ENCODE measurements at places on chromosomes 5 and 9.

GRCh38 chr5:62701036-62701435 is 122.4 kb downstream of the LRRC70 start:
- no peak for DNase-seq

DNA sequence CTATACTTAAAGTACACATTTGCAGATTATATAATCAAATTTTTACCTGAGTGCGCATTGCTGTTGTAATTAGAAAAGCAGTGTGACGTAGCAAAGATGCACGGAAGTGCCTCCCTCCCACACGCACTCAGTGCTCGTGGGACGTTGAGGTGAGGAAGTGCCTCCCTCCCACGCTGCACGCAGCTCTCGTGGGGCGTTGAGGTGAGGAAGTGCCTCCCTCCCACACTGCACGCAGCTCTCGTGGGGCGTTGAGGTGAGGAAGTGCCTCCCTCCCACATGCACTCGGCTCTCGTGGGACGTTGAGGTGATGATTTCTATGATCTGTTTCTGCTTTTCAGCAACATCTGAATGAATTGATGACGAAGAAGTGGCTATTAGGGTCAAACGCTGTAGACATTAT is 21.0 kb downstream of the EXOC3 start:
- DNase-seq, result peak; percentile 23

- DNase-seq, result no peak
Measured at GRCh38 chr9:76691517-76692313, 72.5 kb upstream of the PCA3 start.

DNA sequence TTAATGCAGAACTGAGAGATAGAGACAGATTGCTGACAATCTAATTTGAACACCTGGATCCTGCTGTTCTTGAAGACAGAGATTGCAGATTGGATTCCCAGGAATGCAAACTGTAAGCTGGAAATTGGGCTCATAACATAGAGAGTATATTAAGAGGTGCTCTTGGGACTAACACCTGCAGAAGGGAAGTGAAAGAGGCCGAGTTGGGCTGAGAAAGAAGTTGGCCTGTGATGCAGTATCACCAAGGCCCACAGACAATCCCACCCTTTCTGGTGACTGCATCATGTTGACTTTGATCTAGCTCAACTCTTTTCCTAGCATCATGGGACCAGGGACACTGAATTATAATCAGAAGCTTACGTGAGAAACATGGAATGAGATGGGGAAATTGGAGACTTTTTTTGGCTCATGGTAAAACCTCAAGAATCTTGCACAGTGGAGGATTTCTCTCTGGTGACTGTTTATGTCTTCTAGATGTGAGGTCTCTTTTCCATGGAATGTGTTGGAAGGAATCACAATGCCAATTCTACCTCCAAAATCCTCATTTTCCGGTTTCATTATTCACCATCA is 36.5 kb upstream of the NUDT12 start:
- no peak for DNase-seq

- no peak for DNase-seq
Measured at GRCh38 chr9:70011366-70011765, 32.3 kb upstream of the MAMDC2 start.

DNA sequence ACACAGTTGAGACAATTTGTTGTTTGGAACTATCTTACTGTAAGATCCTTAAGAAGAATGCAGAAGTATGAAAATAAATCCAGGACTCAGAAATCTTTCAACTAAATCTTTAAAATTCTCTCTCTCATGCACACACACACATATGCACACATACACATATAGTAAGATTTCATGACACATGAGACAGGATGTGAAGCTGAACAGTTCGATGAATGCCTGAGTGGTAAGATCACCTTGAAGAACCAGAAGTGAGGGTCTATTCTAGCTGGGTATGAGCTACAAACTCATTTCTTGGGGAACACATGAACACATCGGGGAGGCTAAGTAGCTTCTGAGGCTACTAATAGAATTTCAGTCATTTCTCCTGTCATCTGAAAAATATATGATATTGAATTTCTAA is 153.6 kb downstream of the TMC1 start:
- DNase-seq, result no peak

- DNase-seq, result no peak
Measured at GRCh38 chr5:142366007-142366406, 41.2 kb upstream of the SPRY4 start.

DNA sequence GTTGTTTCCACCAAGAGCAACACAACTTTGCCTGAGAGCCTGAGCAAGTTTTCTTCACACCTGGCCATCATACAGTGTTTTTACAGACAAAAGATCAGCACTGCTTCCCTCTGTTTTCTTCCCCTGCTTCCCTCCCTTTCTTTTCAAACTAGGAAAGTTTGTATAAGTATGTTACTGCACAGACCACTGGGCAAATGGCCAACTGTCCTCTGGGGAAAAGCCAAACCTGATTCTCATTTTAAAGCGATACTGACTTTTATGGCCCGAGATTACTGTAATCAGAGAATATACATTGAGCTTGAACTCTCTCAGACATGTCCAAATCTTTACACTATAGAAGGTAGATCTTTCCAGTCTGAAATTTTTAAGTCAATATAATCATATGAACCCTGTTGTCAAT is 415.0 kb downstream of the NFIB start:
- no peak for DNase-seq

DNA sequence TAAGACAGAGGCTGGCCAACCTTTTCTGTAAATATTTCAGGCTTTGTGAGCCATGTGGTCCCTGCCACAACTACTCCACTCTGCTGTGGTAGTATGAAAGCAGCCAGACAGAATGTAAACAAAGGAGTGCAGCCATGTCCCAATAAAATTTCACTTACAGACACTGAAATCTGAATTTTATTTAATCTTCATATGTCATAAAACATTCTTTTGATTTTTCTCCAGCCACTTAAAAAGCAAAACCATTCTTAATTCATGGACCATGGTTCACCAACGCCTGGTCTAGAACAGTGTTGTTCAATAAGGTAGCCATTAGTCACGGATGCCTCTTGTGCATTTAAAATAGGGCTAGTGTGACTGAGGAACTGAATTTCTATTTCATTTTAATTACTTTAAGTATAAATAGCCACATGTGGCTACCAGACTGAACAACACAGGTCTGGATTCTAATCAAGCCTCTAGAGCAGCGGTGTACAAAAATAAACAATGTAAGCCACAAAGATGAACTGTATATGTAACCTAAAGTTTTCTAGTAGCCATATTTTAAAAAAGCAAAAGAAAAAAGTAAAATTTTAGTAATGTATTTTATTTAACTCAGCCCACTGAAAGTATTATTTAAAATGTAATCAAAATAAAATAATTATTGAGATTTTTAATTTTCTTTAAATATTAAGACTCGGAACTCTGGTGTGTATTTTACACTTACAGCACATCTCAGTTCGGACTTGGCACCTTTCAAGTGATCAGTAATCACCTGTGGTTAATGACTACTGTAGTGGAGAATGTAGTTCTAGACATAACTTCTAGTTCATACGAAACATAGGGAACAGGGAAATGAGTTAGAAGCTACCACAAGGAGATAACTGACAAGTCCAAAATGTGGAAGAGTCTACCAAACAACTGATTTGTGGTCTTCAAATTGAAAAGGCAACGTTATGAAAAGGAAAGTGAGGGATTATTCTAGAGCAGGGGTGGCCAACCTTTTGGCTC is 14.3 kb downstream of the GEMIN5 start:
- DNase-seq, result no peak

DNA sequence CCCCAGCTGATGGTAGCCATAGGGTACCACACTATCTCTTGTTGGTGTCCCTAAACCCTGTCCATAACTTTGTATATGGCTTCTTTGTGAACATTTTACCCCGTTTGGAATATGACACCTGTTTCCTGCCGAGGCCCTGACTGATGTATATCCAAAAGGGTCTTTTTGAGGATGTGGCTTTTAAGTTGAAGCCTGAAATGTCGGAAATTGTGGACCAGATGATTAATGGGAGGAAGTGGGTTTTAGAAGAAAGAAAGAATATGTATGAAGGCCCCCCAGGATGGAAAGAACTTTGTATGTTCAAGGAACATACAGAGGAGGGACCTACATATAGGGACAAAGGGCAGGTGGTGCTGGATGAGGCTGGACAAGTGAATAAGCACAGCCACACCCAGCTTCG is 16.7 kb upstream of the TNFSF8 start:
- DNase-seq, result no peak

DNA sequence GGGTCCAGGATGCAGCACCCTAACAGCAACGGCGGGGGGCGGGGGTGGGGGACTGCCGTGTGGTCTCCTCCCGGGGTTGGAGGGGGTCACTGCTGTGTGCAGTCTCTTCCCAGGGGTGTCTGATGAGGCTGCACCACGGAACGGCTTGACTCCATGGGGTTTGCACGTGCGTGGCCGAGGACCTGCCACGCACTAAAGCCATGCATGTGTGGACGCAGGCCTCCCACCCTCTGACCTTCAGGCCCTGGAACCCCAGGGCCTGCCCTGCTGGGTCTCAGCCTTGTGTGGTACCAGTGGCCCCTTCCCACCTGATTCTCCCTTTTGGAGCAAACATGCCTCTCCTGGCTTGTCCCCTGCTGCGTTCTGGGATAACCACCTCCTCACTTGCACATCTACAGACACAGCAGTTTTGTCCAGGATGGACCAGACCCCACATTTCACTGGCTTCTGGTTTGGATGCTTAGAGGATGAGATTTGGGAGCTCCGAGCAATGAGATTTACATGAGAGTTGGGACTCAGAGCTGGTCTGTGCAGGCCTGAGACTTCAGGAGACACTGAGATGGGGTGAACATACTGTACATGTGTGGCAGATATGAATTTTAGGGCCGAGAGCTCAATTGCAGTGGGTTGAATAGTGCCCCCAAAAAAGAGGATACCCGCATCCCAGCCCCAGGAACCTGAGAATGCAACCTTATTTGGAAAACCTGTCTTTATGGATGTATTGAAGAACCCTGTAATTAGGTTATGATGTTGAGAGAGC is 45.8 kb downstream of the SLC12A7 start:
- DNase-seq, result no peak

DNA sequence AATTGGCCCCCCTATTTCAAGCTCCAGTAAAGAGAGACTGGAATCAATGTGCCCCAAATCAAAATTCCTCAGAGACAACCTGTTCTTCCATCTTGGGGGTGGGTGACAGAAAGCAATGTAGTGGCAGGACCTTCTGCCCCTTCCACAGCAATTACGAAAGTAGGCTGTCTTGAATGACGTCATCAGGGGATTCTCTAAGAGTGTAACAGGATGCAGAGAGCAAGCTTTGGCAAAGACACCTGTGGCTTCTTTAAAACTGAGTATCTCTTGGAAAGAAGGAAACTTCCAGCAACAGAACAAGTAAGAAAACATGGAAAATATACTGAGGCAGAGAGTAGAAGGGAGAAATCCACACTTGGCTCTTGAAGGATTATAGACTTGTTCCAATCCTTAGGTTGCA is 247.6 kb upstream of the PDE4D start:
- DNase-seq, result no peak

DNA sequence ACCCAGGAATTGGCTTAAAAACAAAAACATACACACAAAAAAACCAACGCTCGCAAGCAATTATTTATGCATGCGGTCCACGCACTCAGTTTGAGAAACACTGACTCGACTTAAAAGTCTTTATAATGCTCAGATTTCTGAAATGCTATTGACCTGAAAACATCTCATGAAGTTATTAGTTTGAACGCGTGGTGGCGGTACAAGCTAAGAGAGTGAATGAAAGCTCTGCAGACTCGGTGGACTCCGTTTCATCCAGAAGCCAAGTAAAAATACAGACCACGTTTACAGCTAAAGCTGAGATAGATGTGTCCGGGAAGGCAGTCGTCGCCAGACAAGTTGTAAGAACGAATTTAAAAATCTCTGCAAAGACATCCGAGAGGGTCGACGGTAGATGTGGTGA is at the start of gene PCDHB6:
Gene PCDHB6 (plus strand): TSS at position 246 of the 400 bp plus-strand sequence. CDS start 201 bp downstream, outside the sequence.
- DNase-seq, result no peak

Measured in activated CD8-positive, alpha-beta memory T cell treated with anti-CD3 and anti-CD28 coated beads for 1 hour (primary cell).